ENCODE measurements at places on chromosomes 7 and 10.

GRCh38 chr7:151201751-151202150, 8.5 kb downstream of the H2BK1 start:
- DNase-seq: no peak

DNA sequence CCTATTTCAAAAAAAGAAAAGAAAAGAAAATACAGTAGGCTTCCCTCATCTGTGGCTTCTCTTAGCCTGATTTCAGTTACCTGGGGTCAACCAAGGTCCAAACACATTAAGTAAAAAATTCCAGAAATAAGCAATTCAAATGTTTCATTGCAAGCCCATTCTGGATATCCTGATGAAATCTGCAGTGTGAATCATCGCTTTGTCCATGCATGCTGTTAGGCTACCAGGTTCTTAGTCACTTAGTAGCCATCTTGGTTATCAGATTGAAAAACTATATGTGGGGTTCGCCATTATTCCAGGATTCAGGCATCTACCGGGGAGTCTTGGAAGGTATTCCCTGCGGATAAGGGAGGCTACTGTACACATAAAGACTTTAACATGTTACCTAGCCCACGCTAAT, 991 bp upstream of the FAM204A start:
- DNase-seq: no peak

DNA sequence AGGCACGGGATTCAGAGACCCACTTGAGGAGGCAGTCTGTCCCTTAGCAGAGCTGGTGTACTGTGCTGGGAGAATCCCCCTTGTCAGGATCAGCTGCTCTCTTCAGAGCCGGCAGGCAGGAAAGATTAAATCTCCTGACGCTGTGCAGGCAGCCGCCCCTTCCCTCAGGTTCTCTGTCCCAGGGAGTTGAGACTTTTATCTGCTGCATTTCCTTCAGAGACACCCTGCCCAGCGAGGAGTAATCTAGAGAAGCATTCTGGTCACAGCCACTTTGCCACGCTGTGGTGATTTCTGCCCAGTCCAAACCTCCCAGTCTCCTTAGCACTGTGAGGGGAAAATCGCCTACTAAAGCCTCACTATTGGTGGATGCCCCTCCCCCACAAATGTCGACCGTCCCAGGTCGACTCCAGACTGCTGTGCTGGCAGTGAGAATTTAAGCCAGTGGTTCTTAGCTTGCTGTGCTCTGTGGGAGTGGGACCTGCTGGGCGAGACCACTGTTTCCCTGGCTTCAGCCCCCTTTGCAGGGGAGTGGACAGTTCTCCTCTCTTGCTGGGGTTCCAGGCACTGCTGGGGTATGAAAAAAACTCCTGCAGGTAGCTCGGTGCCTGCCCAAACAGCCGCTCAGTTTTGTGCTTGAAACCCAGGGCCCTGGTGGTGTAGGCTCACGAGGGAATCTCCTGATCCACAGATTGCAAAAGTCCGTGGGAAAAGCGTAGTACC, 265.4 kb downstream of the ZWINT start:
- DNase-seq: no peak

DNA sequence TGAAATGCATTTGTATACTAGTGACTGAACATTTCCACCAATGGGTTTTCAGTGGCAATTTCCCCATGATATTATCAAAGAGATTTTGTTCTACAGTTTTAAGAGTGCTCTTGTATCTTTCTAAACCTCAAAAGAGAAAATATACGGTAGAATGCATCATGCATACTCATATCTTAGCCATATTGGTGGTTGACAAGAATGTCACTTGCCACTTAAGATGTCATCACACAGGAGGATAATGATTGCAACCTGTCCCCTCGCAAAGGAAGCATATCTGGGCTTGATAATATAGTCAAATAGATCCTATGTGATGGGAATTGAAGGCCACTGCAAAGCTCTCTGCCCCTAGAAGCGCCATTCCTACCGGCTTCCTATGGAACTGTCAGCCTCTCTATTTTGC, 79.3 kb upstream of the ARMC3 start:
- DNase-seq: no peak

DNA sequence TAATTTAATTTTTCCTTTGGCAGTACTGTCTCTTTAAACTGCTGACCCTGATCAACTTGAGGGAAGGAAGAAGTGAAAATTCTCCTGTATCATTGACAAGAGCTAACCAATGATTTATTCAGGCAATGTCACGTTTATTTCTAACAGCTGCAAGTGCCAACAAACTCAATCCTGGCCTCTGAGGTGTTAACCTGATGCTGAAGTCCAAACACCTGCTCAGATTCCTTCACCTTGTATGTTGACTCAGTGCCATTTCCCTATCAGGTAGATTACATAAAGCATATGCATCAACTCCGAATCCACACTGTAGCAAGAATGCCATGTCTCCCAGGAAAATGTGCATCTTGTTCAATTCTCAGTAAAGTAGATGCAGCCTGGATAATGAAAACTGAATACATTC, 820.0 kb downstream of the XPNPEP1 start:
- no peak for DNase-seq

GRCh38 chr7:143038635-143039034, 11.7 kb upstream of the OR9A2 start:
- no peak for DNase-seq

- no peak for DNase-seq
Measured at GRCh38 chr10:1368842-1369171, 312.6 kb downstream of the WDR37 start.
